Right renal pelvis (tissue), 4 donors: ENCODE measurements at places on chromosomes 12 and 14.

GRCh38 chr12:97560786-97561618 is 98.4 kb downstream of the RMST start:
- no peak for DNase-seq

GRCh38 chr12:82608706-82609105 is 78.0 kb upstream of the TMTC2 start:
- DNase-seq = no peak

GRCh38 chr12:19761463-19761862 is 322.2 kb downstream of the AEBP2 start:
- DNase-seq = no peak

- DNase-seq = no peak
These were observed 9.2 kb downstream of the PHB2 start for GRCh38 chr12:6961278-6961694.

GRCh38 chr12:51004504-51004903 is 21.7 kb downstream of the SLC11A2 start:
- no peak for DNase-seq

DNA sequence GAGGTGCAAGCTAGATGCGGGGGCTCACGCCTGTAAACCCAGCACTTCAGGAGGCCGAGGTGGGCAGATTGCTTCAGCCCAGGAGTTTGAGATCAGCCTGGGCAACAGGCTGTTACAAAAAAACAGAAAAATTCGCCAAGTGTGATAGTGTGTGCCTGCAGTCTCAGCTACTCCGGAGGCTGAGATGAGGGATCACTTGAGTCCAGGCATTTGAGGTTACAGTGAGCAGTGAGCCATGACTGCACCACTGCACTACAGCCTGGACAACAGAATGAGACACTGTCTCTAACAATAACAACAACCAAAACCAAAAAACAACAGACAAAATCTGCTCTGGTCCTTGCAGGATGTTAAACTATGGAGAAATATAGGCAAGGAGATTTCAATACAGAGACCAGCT is 13.9 kb downstream of the BTBD7 start:
- DNase-seq = no peak

GRCh38 chr12:41122894-41123293 is 65.2 kb upstream of the PDZRN4 start:
- no peak for DNase-seq

DNA sequence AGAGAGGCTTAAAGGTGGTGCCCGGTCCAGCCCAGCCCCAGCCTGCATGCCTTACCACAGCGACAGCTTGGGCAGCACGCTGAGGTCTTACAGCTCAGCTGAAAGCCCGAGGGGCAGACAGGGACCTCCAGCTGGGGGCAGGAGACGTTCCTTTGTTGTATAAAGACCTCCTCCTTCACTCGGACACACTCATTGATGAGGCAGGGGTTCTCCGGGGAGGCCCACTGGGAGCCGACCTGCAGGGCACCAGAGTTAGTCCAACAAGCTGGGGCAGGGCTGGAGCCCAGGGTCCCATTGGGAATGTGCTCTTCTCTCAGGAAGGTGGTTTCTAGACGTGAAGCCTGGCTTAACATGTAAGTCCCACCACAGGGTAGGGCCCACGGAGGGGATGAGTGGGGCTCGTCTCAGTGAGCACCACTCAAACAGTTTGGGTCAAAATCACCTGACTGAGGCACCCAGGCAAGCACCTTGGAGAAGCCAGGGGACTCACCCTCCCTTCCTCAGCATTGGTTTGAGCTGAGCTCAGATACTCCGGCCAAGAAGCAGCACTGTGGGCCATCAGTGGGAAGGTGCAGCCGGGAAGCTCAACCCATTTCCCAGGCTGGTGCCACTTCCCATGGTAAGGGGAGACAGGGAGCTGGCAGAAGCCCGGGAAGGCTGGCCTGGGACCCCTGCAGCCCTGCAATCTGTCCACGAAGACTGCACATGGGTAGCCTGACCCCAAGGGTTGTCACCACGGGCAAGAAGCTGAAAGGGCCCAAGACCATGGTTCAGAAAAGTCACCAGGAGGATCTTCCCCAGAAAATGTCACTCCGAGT is 24.3 kb upstream of the ANO2 start:
- DNase-seq = no peak

DNA sequence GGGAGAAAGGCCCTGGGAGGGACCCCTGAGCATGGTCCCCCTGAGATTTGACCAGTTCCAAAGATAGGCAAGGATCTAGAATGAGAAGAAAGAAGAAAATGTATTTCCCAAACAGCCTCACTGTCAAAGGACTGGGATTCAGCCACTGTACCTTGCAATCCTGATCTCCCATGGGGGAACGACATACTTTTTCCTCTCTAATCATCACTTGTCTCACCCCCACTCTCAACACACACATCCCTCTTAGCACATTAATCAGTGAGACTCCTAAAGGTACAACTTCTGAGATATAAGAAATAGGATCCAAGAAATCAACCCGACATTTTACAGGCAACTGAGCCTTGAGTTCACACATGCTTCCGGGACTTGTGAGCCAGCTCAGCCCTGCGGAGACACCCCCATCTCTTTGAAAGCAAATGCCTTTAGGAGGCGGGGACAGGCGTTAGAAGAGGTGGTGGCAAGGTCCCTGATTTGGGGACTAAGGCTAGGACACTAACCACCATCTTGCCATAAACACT is 1.4 kb downstream of the MAP3K9 start:
- no peak for DNase-seq

DNA sequence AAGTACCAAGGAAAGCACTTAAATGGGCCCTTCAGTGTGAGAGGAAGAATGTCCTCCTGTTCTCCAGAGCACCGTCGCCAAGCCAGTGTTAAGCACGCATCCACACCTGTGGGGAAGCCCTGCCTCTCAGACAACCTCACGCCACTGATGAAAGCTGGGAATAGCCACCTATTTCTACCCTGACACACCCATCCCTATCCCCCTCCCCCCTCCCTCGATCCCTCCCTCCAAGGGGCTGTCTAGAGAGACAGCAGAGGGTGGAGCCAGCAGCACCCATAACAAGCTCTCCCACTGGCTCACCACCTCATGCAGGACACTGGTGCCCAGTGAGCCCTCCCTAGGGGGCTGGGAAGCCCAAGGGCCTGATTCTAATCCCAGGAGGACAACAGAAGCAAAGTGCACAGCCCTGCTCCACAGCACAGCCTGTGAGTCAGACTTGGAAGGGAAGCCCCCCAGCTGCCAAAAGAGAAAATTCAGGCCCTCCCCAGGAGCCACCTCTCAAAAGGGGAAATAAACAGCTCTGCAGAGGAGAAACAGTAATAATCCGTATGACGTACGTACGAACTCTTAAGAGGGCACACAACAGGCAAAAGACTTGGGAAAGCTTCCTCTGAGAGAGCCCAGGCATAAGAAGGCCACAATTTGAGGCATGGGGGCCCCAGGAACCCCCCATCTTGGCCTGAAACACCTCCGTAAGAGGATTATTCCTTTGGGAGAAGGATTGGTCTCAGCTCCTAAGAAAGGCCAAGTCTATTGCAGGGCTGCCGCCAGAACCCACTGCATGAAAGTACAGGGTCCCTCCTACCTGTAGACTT is 7.8 kb downstream of the PITPNM2 start:
- DNase-seq = no peak

DNA sequence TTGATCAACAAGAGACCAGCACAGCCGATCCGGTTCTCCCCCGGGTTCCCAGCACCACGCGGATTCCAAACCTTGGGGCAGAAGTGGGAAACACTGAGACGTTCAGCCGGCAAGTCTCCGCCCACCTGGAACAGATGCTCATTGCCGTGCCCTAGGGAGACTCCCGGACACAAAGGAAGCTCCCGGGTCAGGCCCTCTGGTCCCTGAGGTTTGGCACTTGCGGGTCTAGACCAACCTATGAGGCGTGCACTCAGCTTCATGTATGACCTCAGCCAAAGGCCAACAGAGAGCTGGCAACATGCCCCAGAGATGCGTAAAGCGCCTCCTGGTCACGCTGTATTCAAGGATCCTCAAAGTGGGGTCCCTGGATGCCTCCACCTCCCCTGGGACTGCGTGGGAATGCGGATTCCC is 2.5 kb downstream of the RIMBP2 start:
- no peak for DNase-seq
